ENCODE measurements at places on chromosomes 3 and 15.

DNA sequence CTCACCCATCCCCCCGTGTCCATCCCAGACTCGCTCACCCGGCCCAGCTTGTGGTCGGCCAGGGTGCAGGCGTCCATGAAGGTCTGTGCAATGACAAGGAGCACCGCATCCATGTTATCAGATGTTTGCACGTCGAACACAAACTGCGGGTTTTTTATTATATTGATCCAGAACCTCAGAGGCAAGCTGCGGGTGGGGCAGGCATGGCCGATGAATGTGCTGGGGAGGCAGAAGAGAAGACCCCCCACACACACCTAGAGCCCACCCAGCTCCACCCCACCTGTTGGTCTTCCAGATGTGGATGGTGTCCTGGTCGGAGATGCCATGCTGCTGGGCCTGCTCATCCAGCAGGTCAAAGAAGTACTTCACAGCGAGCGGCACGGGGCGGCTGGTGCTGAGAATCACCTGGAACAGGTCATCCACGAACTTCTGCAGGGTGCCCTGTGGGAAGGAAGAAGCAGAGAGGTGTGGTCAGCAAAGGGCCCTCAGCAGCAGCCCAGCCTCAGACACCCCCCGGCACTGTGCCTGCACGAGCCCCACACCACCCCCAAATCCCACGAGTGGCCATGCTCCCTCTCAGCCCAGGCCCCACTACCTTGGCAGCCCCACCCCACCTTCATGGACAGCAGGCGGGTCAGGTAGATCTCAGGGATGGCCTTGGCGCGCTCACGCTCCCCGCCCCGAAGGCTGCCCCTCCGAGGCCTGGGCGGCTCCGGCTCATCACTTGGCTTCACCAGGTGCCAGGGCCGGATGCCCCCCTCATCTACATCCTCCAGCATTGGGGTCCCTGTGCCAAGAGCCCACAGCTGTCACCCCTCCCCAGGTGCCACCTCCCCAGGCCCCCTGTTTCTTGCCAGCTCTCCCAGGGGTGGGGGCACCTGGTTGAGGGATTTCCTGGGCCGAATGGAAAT is 20.3 kb downstream of the PLXNB1 start:
- no peak for DNase-seq

GRCh38 chr15:50146632-50147031 is 27.6 kb upstream of the ATP8B4 start:
- DNase-seq, result no peak

- no peak for DNase-seq
Measured at GRCh38 chr3:183818706-183819624, 6.4 kb downstream of the MAP6D1 start.

DNA sequence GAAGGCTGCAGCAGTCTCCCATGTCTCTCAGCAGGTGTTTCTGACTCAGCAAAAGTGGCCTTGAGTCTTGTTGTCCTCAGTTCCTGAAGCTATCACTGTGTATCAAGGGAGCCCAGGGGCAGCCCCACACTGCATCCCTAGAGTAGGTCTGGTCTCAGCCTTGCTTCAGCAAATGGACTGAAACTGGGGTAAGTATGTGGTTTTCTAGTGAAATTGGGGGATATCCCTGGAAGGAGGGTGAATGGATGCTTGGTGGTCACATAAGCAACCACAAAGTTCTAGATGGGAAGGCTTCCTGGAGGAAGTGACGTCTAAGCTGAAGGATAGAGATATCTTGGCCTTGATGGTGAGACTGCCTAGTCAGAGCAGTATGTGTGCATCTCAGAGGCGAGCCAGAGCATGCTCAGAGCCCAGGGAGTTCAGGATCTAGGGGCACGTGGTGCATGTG is 38.4 kb downstream of the TMEM158 start:
- DNase-seq, result no peak

DNA sequence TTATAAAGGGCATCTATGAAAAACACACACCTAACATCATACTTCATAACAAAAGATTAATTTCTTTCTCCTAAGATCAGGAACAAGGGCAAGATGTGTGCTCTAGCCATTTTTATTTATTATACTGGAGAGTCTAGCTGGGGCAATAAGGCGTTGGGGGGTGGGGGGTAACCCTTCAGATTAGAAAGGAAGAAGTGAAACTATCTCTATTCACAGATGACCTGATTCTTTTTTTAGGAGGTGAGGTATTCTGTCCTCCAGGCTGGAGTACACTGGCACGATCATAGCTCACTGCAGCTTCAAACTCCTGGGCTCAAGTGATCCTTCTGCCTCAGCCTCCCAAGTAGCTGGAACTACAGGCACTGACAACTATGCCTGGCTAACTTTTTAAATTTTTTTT is 89.5 kb upstream of the MANF start:
- DNase-seq, result no peak

DNA sequence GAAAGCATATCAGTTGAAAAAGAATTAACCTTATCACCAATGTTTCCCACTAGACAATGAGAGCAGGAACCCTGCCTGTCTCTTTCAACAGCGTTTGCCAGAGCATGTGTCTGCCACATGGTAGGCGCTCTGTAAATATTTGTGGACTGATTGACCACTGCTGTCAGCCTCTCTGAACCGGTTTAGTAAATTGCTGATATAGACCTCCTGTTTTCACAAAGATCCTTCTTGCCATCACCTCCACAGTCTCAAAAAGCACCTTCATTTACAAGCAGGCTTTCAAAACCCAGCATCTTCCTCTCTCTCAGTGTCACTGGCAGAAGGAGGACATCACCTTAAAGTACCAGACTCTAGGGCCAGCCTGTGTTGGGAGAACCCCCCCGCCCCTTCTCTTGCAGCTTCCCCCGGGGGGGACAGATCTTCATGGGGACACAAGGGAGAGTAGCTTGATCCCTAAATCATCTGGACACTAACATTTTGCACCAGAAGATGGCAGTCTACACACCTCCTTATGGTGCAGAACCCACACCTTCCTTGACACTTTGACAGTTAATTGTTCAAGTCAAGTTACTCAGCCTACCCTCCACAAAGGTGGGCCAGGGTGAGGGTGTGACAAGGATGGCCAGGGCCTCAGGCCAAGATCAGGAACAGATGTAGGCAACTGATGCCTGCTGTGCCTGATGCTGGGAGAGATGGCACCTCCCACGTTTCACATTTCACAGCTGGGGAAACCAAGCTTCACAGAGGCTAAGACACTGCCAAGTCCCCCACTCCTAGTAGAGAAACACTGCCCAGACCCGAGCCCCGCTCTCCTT is 37.8 kb upstream of the USP3 start:
- peak; percentile 71 for DNase-seq

- no peak for DNase-seq
Measured at GRCh38 chr3:190983875-190984274, 121.4 kb upstream of the GMNC start.

DNA sequence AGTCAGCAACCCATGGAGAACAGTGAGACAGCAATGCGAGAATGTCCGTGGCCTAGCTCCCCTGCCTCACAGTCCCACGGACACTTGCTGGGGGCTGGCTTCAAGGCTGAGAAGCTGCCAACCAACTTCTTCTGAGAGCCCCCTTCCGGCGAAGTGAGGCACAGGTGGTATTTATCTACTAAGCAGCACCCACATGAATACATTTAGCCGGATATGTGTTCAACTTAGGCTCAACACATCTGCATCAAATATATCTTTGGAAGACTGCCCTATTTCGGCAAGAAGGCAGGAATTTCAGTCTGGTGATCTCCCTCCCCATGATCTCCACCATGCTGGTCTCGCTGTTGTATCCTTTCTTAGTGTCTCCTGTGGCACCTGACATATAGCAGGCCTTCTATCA is 340.9 kb upstream of the NR2E3 start:
- DNase-seq, result no peak

- DNase-seq, result no peak
Measured at GRCh38 chr3:184291738-184292445, 7.1 kb upstream of the PSMD2 start.

- DNase-seq, result peak; percentile 50
Measured at GRCh38 chr3:129936757-129937156, 37.8 kb upstream of the TRH start.

GRCh38 chr3:108110934-108111333 is 20.1 kb upstream of the CD47 start:
- DNase-seq, result no peak

DNA sequence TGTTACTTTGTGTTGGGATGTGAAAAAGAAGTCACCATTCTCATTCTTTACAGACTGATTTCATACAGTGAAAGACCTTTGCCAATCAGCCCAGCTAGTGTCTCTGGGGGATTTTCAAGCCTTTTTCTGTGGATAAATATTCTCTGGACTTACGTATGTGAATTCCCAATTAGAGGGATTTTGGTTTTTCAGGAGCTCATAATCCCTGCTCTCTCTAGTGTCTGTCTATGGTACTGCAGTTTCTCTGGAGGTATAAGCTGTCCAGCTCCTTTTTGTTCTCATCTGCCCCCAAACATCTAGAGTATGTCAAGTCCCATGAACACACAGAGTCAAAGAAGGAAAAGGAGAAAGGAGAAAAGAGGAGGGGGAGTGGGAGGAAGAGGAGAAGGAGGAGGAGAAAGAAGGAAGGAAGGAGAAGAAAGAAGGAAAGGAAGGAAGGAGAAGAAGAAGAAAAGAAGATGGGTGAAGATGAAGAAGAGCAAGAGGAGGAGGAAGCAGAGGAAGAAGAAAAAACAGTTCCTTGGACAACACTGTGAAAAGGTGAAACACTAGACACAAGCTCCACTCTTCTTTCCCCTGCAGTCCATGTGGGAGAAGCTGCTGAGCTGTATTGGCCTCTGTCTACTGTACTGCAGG is 218.6 kb downstream of the GREM1 start:
- DNase-seq, result peak; percentile 66

DNA sequence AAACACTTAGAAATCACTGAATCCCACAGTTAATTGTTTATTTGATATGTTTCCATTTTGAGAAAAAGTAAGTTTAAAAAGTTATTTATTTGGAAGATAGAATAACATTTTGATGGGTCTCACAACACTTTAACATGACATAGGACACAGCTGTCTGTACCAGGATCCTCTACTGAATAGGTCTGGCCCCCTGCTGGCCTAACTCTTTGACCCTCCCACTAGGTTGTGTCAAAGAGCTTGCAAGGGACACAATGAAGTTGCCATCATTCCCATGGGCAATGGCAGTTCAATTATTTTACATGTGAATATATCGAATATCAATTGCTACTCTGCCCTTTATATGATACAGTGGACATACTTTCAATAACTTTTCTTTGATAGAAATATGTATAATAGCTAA is 138.9 kb downstream of the EPHA3 start:
- no peak for DNase-seq

GRCh38 chr3:68986496-68987208 is 26.8 kb downstream of the EOGT start:
- DNase-seq, result no peak

DNA sequence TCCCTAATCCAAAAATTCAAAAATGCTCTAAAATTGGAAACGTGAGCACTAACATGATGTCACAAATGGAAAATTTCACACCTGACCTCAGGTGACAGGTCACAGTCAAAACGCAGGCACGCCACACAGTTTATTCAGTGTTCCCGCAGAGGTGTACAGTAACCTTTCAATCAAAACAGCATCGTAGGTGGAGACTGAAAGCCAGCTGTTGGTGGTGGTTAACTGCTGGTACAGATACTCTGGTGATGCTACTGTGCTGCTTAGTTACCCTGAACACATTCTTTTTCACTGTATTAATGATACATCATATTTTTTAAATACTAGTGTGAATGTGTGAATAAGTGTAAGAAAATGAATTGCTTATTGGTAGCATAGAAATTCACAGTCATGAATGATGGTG is 23.8 kb downstream of the RAB11A start:
- no peak for DNase-seq

DNA sequence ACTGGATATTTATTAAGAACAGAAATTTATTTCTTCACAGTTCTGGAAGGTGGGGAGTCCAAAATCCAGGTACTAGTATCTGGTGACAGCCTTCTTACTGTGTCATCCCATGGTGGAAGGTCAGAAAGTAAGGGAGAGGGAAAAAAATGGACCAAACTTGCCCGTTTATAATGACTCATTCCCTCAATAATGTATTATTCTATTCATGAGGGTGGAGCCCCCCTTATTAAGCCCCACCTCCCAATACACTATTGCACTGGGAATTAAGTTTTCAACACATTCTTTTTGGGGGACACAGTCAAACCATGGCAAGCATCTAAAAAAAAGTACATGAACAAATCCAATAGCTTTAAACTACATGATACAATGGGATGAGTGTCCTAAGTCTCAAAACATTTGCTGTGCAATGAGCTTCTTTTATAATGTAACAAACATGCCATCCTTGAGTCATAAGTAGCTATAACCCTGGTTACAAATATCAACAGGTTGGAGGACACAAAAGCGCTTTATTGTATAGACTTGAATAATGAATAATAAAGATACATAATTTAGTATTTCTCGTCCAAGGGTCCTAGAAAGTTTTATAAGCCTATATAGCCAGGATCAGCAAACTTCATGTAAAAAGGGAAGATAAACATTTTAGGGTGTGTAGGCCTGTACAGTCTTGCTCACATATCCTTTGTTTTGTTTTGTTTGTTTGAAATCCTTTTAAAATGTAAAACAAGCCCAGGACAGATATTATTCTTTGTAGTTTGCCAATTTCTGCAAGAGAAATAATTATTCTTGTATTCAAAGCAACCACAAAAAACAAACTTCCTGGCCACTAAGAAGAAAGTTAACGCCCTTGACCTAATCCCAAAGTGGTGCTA is 160.6 kb upstream of the RAP2B start:
- DNase-seq, result no peak

- DNase-seq, result no peak
Measured at GRCh38 chr3:194483850-194484249, 3.0 kb downstream of the ATP13A3 start.

DNA sequence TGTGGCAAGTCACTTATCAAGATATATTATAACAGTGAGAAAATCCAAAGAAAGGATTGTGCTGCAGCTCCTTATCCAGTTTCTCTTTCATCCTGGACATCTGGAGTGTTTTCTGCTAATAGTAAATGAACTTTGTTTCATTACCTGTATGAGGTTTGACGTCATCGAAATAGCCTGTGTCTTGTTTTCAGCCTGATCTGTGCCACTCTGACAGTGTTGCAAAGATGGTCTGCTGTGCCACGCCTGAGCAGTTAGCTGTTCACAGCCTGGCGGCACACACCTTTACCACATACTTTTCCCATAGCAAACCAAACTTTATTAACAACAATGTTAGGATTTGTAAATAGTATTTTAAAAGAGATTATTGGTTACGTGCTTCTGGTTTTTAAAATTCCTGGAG is 34.0 kb downstream of the YEATS2 start:
- DNase-seq, result no peak

DNA sequence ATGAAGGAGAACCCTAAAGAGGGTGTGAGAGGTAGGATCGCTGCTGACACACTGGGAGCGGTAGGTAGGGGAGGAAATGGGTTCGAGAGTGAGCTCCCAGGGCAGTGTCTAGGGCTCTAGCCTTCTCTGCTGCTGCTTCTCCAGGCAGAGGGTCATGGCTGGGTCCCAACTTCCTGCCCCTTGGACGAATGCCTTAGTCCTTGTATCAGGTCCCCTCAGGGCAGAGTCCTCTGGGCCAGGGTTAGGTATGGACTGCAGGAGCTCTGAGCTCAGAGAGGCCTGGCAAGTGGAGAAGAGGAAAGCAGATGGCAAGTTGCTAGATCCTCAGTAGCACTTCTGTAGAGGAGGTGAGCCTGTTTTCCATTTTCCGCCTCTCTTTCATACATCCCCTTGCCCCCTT is 2.9 kb downstream of the CORO2B start:
- peak; percentile 39 for DNase-seq
